ENCODE measurements at places on chromosomes 6 and 20. TPM values are rescaled to one million over a fixed set of nuclear protein-coding genes. Genes with fewer than 3 reads are reported as not detected.

- no peak overlapping the region for H3K4me3 ChIP-seq
- H3K36me3 ChIP-seq = no peaks in the 10 kb centered on the region
- H3K27me3 ChIP-seq = no peaks in the 10 kb centered on the region
- DNase-seq = peak; percentile 18
- no peak overlapping the region for H3K27ac ChIP-seq
- peaks cover 2% of the 10 kb centered on the region for H3K4me1 ChIP-seq
Observed at GRCh38 chr6:160129881-160130615, 8.4 kb downstream of the SLC22A1 start.

GRCh38 chr6:24655215-24655614 is 9.2 kb upstream of the KIAA0319 start:
- no peak overlapping the region for H3K27ac ChIP-seq
- no peak overlapping the region for H3K4me3 ChIP-seq
- H3K36me3 ChIP-seq = peaks cover 14% of the 10 kb centered on the region
- H3K27me3 ChIP-seq = no peaks in the 10 kb centered on the region
- DNase-seq = no peak

GRCh38 chr6:158629367-158630221 is 14.9 kb downstream of the DYNLT1 start:
- H3K4me3 ChIP-seq = no peak overlapping the region
- no peak for DNase-seq
- H3K36me3 ChIP-seq = peaks cover 9% of the 10 kb centered on the region
- no peaks in the 10 kb centered on the region for H3K27me3 ChIP-seq

- no peak for DNase-seq
- no peak overlapping the region for H3K4me3 ChIP-seq
- no peaks in the 10 kb centered on the region for H3K36me3 ChIP-seq
- no peaks in the 10 kb centered on the region for H3K4me1 ChIP-seq
- H3K27ac ChIP-seq = no peak overlapping the region
Observed at GRCh38 chr20:57199656-57200405, 66.6 kb downstream of the BMP7 start.

DNA sequence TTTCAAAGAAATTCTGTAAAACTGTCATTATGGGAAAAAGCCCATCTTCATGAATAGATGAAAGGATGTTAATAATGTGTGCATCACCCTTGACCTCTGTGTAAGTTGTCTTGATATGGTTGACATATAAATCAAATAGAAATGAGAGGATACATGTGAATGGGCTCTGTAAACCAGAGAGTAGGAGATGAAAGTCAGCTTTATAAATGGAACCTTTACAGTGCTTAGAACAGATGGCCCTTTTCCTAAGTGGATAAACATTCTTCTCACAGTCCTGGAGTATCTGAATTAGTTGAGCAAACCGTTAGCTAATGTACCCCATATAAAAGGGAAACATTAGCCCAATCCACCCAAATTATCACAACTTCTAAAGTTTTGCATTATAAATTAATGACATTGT is 57.5 kb downstream of the MYLK4 start:
- no peaks in the 10 kb centered on the region for H3K36me3 ChIP-seq
- H3K27ac ChIP-seq = no peak overlapping the region
- no peaks in the 10 kb centered on the region for H3K27me3 ChIP-seq
- H3K4me3 ChIP-seq = no peak overlapping the region

RIMS4 gene
- total RNA-seq = 4.0 TPM

- H3K36me3 ChIP-seq = no peaks in the 10 kb centered on the region
- no peak overlapping the region for H3K27ac ChIP-seq
- no peaks in the 10 kb centered on the region for H3K27me3 ChIP-seq
- DNase-seq = no peak
Observed at GRCh38 chr6:159957071-159957673, 11.7 kb upstream of the IGF2R start.

DNA sequence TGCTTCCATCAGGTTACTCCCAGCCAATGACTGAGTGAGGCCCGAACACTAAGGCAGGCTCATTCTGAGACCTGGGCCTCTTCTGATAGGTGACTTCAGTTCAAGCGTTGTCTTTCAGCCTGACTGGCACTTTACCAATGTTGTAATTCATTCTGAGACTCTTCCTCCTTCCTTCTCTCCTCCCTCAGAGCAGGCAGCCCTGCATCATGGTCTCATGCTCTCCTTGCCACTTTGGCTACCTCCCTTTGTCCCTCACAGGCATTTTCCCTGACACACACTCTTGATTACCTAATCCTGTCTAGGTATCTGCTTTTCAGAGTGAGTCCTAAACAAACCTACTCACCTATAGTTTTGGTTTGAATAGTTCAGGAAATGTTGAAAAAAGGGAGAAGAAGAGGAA is 12.6 kb upstream of the WFDC12 start:
- no peaks in the 10 kb centered on the region for H3K4me1 ChIP-seq
- H3K4me3 ChIP-seq = no peak overlapping the region
- H3K36me3 ChIP-seq = no peaks in the 10 kb centered on the region
- H3K27ac ChIP-seq = no peak overlapping the region
- no peaks in the 10 kb centered on the region for H3K27me3 ChIP-seq

GRCh38 chr20:14979453-14979986 is 642.1 kb upstream of the FLRT3 start:
- H3K27ac ChIP-seq = no peak overlapping the region
- H3K4me3 ChIP-seq = no peak overlapping the region
- no peaks in the 10 kb centered on the region for H3K4me1 ChIP-seq
- H3K27me3 ChIP-seq = no peaks in the 10 kb centered on the region
- DNase-seq = no peak

C20orf202 gene
- not detected for total RNA-seq

PSMB9 gene
- total RNA-seq = 42.8 TPM

GRCh38 chr20:38812182-38812581 is 6.7 kb downstream of the PPP1R16B start:
- H3K36me3 ChIP-seq = no peaks in the 10 kb centered on the region
- no peaks in the 10 kb centered on the region for H3K4me1 ChIP-seq
- no peak overlapping the region for H3K27ac ChIP-seq
- no peak overlapping the region for H3K4me3 ChIP-seq
- no peak for DNase-seq

DNA sequence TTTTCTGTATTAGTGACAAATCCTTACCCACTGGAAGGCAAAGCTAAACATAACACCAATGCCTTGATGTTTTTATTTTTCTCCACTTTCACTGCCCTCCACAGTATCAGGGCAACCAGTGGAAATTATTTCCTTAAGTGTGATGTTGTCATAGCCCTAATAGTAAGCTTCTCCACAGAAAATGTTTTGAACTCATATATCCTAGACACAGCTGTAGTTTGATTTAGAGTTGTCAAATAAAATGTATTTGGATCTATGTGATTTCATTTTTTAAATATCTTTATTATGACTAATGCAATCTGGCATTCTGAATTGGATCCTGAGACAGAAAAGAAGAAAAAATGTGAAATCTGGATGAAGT is 70.9 kb upstream of the UFL1 start:
- no peaks in the 10 kb centered on the region for H3K27me3 ChIP-seq
- H3K4me3 ChIP-seq = no peak overlapping the region
- no peak overlapping the region for H3K27ac ChIP-seq
- no peaks in the 10 kb centered on the region for H3K36me3 ChIP-seq
- no peak for DNase-seq

DNA sequence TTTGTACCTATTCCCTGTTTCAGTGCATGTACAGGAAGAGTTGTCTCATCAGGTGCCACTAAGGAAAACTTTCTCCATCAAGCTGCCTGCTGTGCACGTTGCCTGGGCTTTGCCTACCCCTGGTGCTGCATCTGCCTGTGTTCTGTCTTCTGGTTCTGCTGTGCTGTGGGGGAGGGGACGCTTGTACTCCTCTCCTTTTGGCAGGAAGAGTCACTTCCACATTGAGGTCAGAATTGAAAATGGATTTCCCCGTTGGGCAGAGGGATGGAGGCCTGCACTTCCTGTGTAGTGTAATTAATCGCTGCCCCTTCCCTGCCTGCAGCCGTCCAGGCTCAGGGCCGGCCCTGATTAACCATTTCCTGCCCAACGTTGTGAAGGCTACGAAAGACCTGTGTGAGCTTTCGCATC is 153.3 kb downstream of the SCML4 start:
- no peaks in the 10 kb centered on the region for H3K36me3 ChIP-seq
- H3K27ac ChIP-seq = no peak overlapping the region
- no peaks in the 10 kb centered on the region for H3K4me1 ChIP-seq
- no peaks in the 10 kb centered on the region for H3K27me3 ChIP-seq
- no peak overlapping the region for H3K4me3 ChIP-seq

CNR1 gene
- total RNA-seq = 35.0 TPM

STX7 gene
- total RNA-seq = 18.3 TPM

DNA sequence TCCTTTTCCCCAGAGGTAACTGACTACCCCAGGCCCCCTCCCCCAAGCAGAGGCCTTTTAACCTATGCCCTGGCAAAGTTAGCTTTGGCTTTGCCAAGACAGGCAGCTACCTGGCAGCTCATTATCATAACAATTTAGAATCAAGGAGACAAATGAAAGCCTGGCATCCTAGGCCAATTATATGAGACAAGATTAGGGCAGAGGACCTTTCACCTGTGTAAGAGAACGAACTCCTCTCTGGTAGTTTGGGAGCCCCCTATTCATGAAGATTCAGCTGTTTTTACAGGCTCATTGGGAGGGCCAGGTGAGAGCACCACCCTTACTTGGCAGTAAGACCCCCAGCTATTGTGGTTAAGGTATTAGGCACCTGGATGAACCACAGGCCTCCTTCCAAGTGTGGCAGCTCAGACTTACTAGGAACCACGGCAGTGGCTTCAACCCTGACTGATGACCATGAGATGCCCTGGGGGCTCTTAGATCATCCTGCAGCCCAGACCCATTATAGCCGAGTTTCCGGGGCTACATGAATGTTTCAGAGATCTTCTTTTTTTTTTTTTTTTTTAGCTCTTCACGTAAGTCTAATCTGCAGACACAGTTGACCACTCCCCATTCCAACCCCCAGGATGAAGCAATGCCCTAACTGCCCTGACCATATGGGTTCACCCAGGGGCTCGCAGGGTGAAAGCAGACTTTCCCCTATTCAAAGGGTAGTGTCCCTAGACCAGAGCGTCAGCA is 56.2 kb downstream of the RAB44 start:
- H3K27me3 ChIP-seq = no peaks in the 10 kb centered on the region
- DNase-seq = no peak
- H3K36me3 ChIP-seq = no peaks in the 10 kb centered on the region
- H3K4me3 ChIP-seq = no peak overlapping the region
- no peaks in the 10 kb centered on the region for H3K4me1 ChIP-seq
- H3K27ac ChIP-seq = no peak overlapping the region

- H3K4me1 ChIP-seq = no peaks in the 10 kb centered on the region
- no peak overlapping the region for H3K4me3 ChIP-seq
- H3K27me3 ChIP-seq = no peaks in the 10 kb centered on the region
- H3K36me3 ChIP-seq = no peaks in the 10 kb centered on the region
- no peak overlapping the region for H3K27ac ChIP-seq
Observed at GRCh38 chr20:33280775-33281174, 2.2 kb upstream of the BPIFB1 start.

GRCh38 chr6:163384510-163384909 is 30.0 kb upstream of the QKI start:
- DNase-seq = no peak
- no peaks in the 10 kb centered on the region for H3K4me1 ChIP-seq
- H3K27ac ChIP-seq = no peak overlapping the region
- H3K36me3 ChIP-seq = no peaks in the 10 kb centered on the region
- H3K27me3 ChIP-seq = no peaks in the 10 kb centered on the region
- no peak overlapping the region for H3K4me3 ChIP-seq

DNA sequence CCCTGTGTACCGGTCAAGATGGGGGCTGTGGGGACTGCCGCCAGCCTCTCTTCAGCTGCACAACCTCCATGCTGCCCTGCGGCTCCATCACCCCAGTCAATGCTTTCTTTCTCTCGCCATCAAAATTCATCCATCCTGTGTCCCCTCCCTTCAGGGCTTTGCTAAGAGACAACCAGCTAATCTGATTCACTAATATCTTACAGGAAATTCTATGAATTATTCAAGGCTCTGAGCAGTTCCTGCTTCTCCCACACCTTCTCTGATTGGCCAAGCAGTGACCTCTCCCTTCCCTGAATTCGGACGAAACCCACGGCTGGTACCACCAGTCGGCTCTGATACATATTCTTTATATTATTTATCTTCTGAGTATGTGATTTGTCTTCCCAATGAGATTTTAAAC is 13.8 kb downstream of the ITPR3 start:
- no peak overlapping the region for H3K4me3 ChIP-seq
- H3K36me3 ChIP-seq = no peaks in the 10 kb centered on the region
- H3K4me1 ChIP-seq = peaks cover 13% of the 10 kb centered on the region
- DNase-seq = no peak
- no peaks in the 10 kb centered on the region for H3K27me3 ChIP-seq

GTPBP2 gene
- total RNA-seq = 30.7 TPM

MAVS gene
- 35.2 TPM for total RNA-seq

WDR27 gene
- total RNA-seq = 92.7 TPM

GRCh38 chr20:3710011-3710466 is 2.4 kb downstream of the SIGLEC1 start:
- no peaks in the 10 kb centered on the region for H3K36me3 ChIP-seq
- no peak overlapping the region for H3K27ac ChIP-seq
- no peaks in the 10 kb centered on the region for H3K27me3 ChIP-seq
- DNase-seq = peak; percentile 64
- H3K4me1 ChIP-seq = peaks cover 4% of the 10 kb centered on the region

DNA sequence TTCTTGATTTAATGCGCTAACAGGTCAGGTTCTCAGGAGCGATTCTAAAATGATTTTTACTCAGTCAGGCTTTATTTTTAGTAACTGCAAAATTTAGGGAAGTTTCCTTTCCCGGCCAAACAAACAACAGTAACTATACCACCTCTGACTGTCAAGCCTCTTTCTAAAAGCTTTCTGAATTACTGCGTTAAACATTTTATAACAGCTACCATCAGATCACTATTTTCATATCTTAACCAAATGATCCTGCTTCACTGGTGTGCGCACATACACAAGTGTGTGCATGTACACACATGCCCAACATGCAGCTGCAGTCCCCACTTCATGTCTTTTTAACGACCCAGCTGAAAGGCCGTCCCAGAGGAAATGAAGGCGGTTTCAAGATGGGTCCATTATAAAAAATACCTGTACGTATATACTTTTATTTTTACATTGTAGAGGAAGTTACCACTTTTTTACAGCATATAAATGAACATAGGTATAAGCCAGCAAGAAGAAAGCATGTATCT is 25.0 kb downstream of the TMEM242 start:
- no peaks in the 10 kb centered on the region for H3K36me3 ChIP-seq
- no peaks in the 10 kb centered on the region for H3K27me3 ChIP-seq
- H3K27ac ChIP-seq = no peak overlapping the region
